Caco-2 (cell line): ENCODE measurements at places on chromosomes 1 and 21. TPM values are rescaled to one million over a fixed set of nuclear protein-coding genes. Genes with fewer than 3 reads are reported as not detected.

The RPTN gene
- not detected in 2 replicates for total RNA-seq

GRCh38 chr1:20105856-20106255, 13.5 kb downstream of the PLA2G2D start:
- H3K27me3 ChIP-seq, result no peaks in the 10 kb centered on the region
- H3K4me3 ChIP-seq, result no peak overlapping the region
- H3K36me3 ChIP-seq, result no peaks in the 10 kb centered on the region
- no peaks in the 10 kb centered on the region for H3K4me1 ChIP-seq
- no peak overlapping the region for H3K27ac ChIP-seq
- no peak for DNase-seq

DNA sequence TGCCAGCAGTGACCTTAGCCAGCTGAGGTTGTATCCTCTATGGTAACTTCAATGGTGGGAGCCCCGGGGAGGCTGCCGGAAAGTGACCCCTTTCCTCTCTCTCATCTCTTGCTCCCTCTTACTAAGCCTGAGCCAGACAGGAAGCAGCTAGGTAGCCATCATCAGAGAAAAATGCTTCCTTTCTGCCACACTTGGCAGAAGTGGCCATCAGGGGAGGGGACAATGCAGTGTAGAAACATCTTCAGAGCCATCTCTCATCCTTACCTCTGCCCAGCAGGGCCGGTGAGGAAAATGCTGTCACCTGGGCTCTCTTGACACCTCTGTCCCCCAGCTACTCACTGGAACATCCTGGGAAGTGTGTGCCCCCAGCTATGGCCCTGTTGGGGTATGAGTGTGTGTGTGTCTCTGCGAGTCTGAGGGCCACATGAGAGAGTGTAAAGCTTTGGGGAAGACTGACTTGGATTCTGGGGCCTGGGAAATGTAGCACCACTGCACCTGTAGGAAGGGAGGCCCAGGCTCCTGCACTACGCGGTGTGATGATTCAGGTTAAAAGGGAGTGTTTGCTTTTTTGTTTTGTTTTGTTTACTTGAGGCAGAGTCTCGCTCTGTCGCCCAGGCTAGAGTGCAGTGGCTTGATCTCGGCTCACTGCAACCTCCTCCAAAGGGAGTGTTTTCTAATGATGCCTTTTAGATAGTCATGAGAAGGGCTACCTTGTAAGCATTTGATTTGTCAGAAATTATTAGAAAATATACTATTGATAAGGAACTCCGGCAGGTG, 48.7 kb upstream of the CNTN2 start:
- no peak for DNase-seq
- no peaks in the 10 kb centered on the region for H3K27me3 ChIP-seq
- no peak overlapping the region for H3K27ac ChIP-seq
- no peaks in the 10 kb centered on the region for H3K4me1 ChIP-seq

DNA sequence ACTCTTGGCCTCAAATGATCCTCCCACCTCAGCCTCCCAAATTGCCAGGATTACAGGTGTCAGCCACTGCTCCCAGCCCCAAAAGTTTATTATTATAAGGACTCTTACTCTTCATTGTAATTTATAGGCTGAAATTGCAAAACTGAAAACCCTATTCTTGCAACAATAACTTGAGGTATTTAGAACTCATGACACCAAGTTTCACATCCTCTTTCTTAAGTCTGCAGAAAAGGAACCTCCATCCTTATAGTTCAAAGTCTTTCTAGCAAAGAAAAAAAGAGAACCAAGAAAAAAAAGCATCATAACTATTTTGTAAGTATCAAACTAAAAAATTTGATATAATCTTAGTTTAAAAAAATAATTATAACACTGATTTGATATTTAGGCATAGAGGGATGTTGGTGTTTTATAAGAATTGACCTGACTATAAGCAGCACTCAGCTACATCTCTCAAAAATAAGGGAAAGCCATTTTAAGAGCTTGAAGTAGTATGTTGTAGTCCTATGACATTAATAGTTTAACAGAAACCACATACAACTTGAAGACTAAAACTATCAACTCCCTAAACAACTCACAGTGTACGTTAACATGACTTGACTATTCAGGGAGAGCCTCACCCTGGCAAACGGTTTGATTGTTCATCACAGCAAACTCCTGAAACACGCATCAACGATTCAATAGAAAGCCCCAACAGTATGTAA, 122.4 kb downstream of the AKT3 start:
- no peak overlapping the region for H3K27ac ChIP-seq
- H3K4me3 ChIP-seq, result no peak overlapping the region
- H3K27me3 ChIP-seq, result no peaks in the 10 kb centered on the region
- no peak for DNase-seq

The PADI4 gene
- not detected in 2 replicates for total RNA-seq

GRCh38 chr1:6350416-6351088, 43.0 kb downstream of the ACOT7 start:
- H3K4me1 ChIP-seq, result peaks cover 35% of the 10 kb centered on the region
- no peak for DNase-seq
- no peaks in the 10 kb centered on the region for H3K27me3 ChIP-seq
- no peak overlapping the region for H3K4me3 ChIP-seq
- H3K27ac ChIP-seq, result no peak overlapping the region

- no peak for DNase-seq
- H3K4me3 ChIP-seq, result no peak overlapping the region
- no peaks in the 10 kb centered on the region for H3K36me3 ChIP-seq
- H3K4me1 ChIP-seq, result no peaks in the 10 kb centered on the region
- H3K27ac ChIP-seq, result no peak overlapping the region
Measured at GRCh38 chr1:204990059-204990664, 52.9 kb upstream of the CNTN2 start.

DNA sequence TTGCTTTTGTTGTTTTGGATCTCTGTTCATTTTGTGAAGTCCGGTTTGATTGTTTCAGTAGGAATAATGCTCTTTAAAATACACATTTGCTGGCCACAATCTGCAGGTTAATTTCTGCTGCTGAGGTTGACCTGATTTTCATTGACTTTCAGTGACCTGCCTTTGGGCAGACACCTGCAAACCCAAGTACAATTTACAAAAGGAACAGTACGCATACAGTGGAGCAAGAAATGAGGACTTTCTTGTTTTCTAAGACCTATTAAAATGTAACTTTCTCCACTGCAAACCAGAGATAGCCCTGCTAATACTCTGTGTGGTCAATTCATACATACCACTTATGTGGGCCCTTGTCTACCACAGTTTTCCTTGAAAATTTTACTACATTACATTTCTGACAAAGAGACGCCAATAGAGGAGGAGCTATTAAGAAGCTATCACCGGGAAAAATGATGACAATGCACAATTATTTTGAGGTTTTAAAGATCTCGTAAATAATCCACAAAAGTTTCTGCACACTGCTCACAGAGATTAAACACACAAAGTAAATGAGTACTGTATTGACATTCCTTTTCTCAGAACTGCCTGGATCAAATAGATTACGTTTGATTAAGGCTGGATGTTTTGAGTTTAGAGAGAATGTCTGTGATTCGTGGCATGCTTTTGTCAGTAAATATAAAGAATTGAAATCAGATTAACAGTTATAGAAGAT, 141.9 kb downstream of the SDCCAG8 start:
- H3K36me3 ChIP-seq, result no peaks in the 10 kb centered on the region
- H3K27ac ChIP-seq, result no peak overlapping the region
- no peaks in the 10 kb centered on the region for H3K27me3 ChIP-seq
- peaks cover 5% of the 10 kb centered on the region; the same call in 1 of the 2 replicates for H3K4me1 ChIP-seq
- H3K4me3 ChIP-seq, result no peak overlapping the region

The AQP10 gene
- 0.50 and 1.3 TPM in 2 replicates for total RNA-seq

DNA sequence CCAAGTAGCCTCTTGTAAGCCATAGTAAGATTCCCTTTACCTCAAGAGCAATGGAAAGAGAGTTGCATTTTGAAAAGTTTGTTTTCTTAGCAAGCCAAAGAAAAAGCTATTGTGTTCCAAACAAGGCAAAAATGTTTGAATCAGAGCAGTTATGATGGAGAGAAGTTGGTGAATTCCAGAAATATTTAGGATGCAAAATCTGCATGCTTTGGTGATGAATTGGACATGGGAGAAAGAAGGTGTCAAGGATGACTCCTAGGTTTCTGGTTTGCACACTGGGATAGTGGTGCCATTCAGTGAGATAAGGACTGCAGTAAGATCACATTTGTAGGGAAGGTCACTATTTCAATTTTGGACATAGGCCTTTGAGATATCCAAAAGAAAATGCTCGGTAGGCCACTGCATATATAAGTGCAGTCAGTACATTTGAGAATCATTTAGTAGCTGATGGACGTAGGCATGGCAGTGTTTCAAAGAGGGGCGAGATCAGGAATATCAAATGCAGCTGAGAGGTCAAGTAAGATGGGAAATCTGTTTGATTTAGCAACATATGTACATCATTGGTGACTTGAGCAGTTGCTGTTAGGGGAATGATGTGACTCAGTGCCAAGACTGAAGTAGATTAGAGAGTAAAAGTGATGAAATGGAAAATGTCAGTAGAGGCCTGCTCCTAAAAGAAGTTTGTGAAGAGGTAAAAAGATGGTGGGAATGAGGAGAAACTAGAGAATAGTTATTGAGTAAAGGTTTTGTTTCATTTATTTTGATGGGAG, 33.9 kb upstream of the GPR25 start:
- H3K27ac ChIP-seq, result no peak overlapping the region
- no peaks in the 10 kb centered on the region for H3K27me3 ChIP-seq
- H3K4me1 ChIP-seq, result no peaks in the 10 kb centered on the region
- H3K4me3 ChIP-seq, result no peak overlapping the region
- no peak for DNase-seq
- no peaks in the 10 kb centered on the region for H3K36me3 ChIP-seq

The SLC1A7 gene
- total RNA-seq, result not detected in 2 replicates

DNA sequence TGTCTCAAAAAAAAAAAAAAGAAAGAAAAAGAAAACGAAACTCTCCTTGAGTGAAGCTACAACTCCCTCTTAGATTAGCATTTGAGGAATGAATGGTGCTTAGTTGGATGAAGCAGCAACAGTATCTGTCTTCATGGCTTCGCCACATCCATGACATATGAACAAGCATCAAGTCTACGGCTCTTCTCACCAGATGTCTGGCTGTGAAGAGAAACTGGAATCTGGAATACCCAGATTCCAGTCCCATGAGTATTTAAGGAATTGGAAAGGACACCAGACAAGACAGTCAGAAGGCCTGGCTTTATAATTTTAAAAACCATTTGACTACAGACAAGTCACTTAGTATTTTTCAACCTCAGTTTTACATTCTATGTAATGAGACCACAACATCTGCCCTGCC, 38.0 kb upstream of the TADA1 start:
- H3K4me3 ChIP-seq, result no peak overlapping the region
- H3K4me1 ChIP-seq, result no peaks in the 10 kb centered on the region
- no peaks in the 10 kb centered on the region for H3K36me3 ChIP-seq
- no peak overlapping the region for H3K27ac ChIP-seq
- H3K27me3 ChIP-seq, result no peaks in the 10 kb centered on the region

DNA sequence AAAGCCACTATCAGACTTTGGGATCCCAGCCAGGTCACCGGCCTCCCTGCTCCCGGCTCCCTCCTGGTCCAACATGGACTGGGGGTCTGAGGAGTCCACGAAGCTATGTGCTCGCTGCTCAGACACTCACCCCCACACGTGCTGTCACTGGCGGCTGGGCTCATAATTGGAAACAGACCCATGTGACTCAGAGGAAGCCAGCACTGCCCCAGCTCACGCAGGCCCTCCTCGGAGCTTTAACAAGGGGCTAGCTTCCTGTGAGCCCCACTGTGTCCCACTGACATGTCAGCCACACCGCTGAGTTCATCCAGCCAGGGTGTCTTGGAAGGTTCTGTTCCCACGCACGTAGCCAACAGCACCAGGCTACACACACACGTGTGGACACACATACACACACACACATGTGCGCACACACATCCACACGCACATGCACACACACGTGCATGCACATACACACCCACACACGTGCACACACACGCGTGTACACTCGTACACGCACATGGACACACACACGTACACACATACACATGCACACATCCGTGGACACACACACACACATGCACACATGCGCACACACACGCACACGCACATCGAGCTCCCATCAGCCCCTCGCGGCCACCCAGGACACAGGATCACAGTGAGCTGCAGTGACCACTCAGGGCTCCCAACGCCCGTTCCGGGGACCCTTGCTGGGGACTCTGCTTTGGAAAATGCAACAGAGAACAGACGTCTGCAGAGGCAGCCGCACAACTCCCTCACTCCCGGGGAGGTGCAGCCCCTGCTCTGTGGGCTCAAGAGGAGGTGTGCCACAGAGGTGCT, 18.4 kb upstream of the COL6A2 start:
- H3K36me3 ChIP-seq, result no peaks in the 10 kb centered on the region
- DNase-seq, result no peak
- H3K27me3 ChIP-seq, result no peaks in the 10 kb centered on the region
- no peak overlapping the region for H3K4me3 ChIP-seq
- H3K4me1 ChIP-seq, result no peaks in the 10 kb centered on the region

DNA sequence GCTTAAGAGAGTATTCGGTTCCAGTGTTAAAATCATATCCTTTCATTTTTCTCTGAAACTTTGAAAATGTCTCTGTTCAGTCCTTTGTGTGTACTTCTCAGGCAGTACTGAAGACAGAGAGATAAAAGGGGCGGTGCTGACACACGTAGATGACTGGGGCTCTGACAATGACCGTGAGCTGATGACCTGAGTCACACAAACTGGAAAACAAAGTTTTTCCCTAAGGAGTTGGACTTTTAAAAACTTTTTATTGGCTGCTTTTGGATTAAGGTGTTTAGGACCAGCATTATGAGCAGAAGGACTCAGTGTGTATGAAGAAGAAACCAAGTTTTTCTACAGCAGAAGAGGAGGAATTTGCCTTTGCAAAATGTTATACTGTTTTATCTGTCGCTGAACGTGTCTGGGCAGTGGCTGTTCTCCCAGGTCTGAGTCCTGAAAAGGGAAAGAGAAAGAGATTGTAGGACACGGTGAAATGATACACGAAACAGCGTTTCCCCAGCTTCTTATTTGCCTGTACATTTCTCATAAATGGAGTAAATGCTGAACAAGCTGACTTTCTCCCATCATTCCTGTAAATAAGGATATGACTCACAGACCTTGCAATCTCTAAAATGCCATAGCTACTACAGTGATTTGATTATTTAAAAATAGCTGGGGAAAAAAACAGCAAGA, 51.5 kb downstream of the MAP3K7CL start:
- H3K4me1 ChIP-seq, result peaks cover 36% of the 10 kb centered on the region
- peak overlapping the region; percentile 49 for H3K27ac ChIP-seq
- no peaks in the 10 kb centered on the region for H3K36me3 ChIP-seq
- 0 out of 2 replicates have a peak overlapping the region, but pooled peaks have one; percentile 4 for H3K4me3 ChIP-seq

DNA sequence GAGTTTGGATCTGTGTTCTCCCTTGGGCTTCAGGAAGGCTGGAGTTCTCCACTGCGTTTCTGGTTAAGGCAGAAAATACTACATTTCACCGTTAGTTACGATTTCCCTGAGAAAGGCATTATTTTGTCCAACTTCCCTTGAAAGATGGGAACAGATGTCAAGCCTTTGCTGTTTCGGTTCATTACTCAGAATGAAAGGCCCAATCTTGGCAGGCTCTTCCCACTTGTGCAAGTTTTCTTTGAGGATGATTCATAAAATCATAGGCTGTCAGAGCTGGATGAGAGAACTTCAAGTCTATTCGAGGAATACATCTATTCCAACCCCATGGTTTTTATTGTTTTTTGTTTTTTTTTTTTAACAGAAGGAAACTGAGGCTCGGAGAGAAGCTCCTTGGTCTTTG, 205.2 kb downstream of the GRIK3 start:
- H3K4me1 ChIP-seq, result no peaks in the 10 kb centered on the region
- H3K27ac ChIP-seq, result no peak overlapping the region
- no peaks in the 10 kb centered on the region for H3K27me3 ChIP-seq
- no peaks in the 10 kb centered on the region for H3K36me3 ChIP-seq
- no peak overlapping the region for H3K4me3 ChIP-seq
